ENCODE measurements at places on chromosomes 6 and 20. TPM values are rescaled to one million over a fixed set of nuclear protein-coding genes. Genes with fewer than 3 reads are reported as not detected.

The BCAS1 gene
- not detected for total RNA-seq

The CAGE1 gene
- total RNA-seq: 0.16 TPM

The IP6K3 gene
- total RNA-seq: 0.89 TPM

DNA sequence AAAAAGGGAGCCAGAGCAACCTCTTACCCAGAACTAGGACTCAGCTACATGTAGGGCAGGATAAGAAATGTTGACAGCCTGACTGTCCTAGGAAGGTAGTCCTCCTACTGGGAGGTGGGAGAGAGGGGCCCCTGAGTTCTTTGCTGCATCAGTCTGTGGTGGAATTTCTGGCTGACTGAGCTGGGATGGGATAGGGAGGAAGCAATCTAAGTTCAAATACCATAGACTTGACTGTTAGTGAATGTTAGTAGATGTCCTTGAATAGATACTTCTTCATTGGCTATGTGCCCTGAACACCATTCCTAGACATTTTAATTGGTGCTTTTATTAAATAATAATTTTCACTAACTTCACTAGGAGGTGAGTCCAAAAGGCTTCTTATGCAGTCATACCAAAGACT, 1343.6 kb upstream of the CITED2 start:
- no peak overlapping the region for H3K27ac ChIP-seq
- H3K4me3 ChIP-seq: no peak overlapping the region
- H3K36me3 ChIP-seq: peaks cover 7% of the 10 kb centered on the region
- H3K27me3 ChIP-seq: no peaks in the 10 kb centered on the region
- no peak for DNase-seq

DNA sequence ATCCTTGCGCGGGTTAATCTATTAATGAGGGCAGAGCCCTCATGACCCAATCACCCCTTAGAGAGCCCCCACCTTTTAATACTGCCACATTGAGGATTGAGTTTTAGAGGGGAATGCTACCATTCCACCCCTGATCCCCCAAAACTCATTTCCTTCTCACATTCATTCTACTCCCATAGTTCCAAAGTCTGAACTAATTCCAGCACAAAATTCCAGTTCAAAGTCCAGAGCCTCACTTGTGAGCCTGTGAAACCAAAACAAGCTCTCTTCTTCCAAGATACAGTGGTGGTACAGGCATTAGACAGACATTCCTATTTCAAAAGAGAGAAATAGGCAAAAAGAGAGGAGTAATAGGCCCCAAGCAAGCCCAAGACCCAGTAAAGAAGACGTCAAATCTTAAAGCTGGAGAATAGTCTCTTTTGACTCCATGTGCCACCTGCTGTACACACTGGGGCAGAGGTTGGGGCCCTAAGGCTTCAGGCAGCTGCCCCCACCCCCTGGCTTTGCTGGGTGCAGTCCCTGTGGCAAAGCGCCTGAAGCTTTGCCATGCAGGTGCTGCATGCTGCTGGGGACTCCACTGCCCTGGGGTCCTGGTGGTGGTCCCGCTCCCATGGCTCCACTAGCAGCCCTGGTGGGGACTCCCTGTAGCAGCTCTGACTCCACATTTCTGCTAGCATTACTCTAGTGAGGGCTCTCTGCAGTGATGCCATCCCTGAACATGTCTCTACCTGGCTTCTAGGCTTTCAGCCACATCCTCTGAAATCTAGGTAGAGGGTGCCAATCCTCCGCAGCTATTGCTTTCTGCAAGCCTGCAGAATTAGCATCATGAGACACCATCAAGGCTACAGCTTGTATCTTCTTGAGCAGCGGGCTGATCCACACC, 41.3 kb downstream of the RSPH3 start:
- no peaks in the 10 kb centered on the region for H3K4me1 ChIP-seq
- no peak overlapping the region for H3K4me3 ChIP-seq
- DNase-seq: no peak
- peak overlapping the region; percentile 20 for H3K27ac ChIP-seq
- no peaks in the 10 kb centered on the region for H3K27me3 ChIP-seq

GRCh38 chr6:42411406-42411805, 40.3 kb downstream of the TRERF1 start:
- no peak overlapping the region for H3K27ac ChIP-seq
- H3K4me3 ChIP-seq: no peak overlapping the region
- no peak for DNase-seq

GRCh38 chr6:168293636-168294530, 25.7 kb downstream of the DACT2 start:
- DNase-seq: no peak
- H3K27ac ChIP-seq: no peak overlapping the region
- no peaks in the 10 kb centered on the region for H3K4me1 ChIP-seq
- H3K4me3 ChIP-seq: no peak overlapping the region
- H3K36me3 ChIP-seq: no peaks in the 10 kb centered on the region
- no peaks in the 10 kb centered on the region for H3K27me3 ChIP-seq
